ENCODE measurements at places on chromosomes 7 and 10. TPM values are rescaled to one million over a fixed set of nuclear protein-coding genes. Genes with fewer than 3 reads are reported as not detected.

The C10orf62 gene
- total RNA-seq, result not detected

DNA sequence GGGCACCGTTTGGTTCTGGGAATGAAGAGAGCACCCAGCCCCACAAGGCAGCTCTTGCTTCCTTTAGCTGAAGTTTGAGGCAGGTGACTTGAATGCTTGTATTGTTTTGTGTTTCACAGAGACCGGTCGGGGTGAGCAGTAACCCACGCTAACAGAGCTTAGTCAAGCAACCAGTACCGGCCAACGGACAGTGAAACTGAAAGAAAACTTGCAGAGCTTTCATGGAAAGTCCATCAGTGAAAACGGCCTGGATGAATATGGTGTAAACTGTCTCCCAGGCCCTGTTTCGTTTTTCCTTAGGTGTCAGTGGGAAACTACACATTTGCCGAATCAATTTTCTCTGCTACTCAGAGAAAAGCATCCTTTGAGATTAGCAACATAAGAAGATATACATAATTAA lies 101.1 kb downstream of the LYZL1 start:
- no peak for DNase-seq

DNA sequence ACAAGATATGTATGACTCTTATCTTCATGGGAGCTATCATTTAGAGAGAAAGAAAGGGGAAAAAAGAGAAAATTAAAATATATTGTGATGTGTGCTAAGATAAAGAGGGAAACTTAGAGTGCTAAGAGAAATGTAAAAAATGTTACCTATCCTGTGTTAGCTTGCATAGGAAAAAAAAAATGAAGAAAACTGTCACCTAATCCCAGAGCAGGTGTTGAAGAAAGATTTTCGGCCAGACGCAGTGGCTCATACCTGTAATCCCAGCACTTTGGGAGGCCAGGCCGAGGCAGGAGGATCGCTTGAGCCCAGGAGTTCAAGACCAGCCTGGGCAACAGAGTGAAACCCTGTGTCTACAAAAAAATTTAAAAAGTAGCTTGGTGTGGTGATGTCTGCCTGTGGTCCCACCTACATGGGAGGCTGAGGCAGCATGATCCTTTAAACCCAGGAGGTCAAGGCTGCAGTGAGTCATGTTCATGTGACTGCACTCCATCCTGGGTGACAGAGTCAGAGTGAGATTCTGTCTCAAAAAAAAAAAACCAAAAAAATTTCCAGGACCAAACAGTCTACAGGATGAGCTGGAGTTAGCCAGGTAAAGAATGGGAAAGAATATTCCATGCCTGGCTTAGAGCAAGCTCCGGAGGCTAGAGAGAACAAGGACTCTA lies 2.4 kb upstream of the MKLN1 start:
- DNase-seq, result no peak

The RAMP3 gene
- not detected for total RNA-seq

The CCL26 gene
- not detected for total RNA-seq

The PLAC9 gene
- total RNA-seq, result not detected

GRCh38 chr7:155804897-155805825 lies 7.1 kb downstream of the SHH start:
- peak; percentile 76 for DNase-seq

The TWIST1 gene
- total RNA-seq, result not detected

- DNase-seq, result no peak
These were observed 96.3 kb upstream of the DDC start for GRCh38 chr7:50661345-50662040.

GRCh38 chr10:101061624-101062231 lies at the start of gene KAZALD1:
KAZALD1 (plus strand) TSS chr10:101061989; CDS start chr10:101062593, 604 bp downstream.
- no peak for DNase-seq

GRCh38 chr7:79822620-79823240 lies 311.9 kb upstream of the GNAI1 start:
- DNase-seq, result no peak

The AQP1 gene
- 9.8 TPM for total RNA-seq

DNA sequence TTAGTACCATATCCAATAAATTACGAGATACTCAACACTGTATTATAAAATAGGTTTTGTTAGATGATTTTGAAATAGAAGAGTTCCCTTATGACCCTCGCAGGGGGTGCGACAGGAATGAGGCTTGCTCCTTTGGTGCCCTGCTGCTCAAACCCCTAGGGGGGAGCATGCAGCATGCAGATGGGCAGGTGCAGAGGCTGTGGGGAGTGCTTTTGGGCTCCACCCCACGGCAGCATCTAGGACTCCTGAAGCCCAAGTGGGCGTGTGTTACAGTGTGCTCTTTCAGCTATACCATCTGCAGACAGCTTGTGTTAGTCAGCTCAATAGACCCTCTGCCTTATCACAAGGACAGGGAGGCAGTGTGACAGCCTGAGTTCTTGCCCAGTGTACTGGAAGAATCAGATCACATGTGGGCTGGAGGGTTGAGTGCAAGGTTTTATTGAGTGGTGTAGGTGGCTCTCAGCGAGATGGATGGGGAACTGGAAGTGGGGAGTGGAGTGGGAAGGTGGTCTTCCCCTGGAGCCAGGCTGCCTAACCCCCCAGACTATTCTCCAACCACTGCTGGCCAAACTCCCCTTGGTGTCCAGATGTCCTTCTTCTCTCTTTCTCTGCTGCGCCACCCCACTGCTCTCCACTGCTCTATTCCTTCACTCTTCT lies 3.1 kb upstream of the MRC1 start:
- no peak for DNase-seq

DNA sequence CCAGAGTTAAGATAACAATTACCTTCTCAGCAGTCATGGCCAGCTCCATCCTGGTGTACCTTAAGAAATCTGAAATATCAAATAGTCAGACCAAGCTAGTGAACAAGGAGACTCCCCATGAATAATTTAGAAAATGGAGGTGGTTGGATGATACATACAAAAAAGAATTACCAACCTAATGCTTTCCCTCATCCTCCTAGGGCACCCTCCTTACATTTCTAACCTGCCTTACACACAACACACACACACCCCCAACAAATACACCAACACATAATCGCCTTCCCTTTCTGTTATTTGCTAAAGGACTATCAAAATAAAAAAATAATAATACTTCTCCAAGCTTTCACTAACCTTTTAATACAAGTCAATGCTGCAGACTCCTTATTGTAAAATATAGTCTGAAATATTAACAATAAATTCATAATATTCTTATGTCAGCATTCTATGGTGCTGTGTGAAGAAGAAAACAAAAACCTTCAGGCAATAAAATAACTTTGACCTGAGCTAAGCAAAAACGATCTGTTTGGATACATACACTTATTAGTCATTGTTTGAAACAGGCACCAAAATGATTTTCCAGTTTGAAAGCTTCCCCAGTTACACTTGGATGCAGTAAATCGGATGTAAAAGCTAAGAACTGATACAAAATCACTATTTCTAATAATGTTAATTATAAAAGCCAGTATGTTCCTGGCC lies 3.4 kb downstream of the TWIST1 start:
- no peak for DNase-seq

- DNase-seq, result no peak
These were observed 558.1 kb downstream of the PTPRN2 start for GRCh38 chr7:158029509-158029908.

- no peak for DNase-seq
These were observed 461.9 kb downstream of the KCNMA1 start for GRCh38 chr10:77175631-77176222.

GRCh38 chr7:90025771-90026170 lies 128.5 kb upstream of the STEAP1 start:
- DNase-seq, result no peak

GRCh38 chr10:95196046-95196445 lies 2.0 kb downstream of the ACSM6 start:
- DNase-seq, result no peak

The HOXA5 gene
- total RNA-seq, result 22.1 TPM

The FGFBP3 gene
- total RNA-seq, result 0.92 TPM

The TMEM229A gene
- total RNA-seq, result not detected

DNA sequence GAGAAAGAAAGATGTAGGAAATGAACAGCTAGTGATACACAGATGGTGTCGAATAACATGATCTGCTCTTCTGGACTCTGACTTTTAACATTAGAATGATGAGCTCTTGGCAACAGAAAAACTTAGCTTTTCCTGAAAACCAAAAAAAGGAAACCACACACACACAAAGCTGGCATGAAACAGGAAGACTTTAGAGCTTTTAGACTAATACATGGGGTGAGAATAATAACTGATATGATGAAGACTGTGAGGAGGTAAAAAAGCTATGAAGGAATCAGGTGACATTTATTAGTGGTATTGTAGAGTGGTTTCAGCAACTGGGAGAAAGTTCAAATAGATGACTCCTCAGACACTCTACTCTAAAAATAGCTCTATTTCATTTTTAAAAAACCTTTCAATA lies 491.9 kb downstream of the PARD3 start:
- DNase-seq, result no peak
